Thymus (tissue), 14 donors: ENCODE measurements at places on chromosomes 4 and X.

GRCh38 chr4:152973629-152974467, 37.7 kb downstream of the FHDC1 start:
- DNase-seq, result no peak

- no peak for DNase-seq
Measured at GRCh38 chr4:141609243-141609642, 27.1 kb upstream of the IL15 start.

GRCh38 chr4:184147858-184148737, 69.6 kb downstream of the ENPP6 start:
- DNase-seq, result no peak

- DNase-seq, result no peak
Measured at GRCh38 chrX:79452881-79453280, 85.7 kb upstream of the ITM2A start.

GRCh38 chr4:2954358-2955185, 8.6 kb downstream of the NOP14 start:
- no peak for DNase-seq

- DNase-seq, result no peak
Measured at GRCh38 chr4:107858158-107858742, 33.5 kb downstream of the SGMS2 start.
